ENCODE measurements at places on chromosomes 6 and 20.

DNA sequence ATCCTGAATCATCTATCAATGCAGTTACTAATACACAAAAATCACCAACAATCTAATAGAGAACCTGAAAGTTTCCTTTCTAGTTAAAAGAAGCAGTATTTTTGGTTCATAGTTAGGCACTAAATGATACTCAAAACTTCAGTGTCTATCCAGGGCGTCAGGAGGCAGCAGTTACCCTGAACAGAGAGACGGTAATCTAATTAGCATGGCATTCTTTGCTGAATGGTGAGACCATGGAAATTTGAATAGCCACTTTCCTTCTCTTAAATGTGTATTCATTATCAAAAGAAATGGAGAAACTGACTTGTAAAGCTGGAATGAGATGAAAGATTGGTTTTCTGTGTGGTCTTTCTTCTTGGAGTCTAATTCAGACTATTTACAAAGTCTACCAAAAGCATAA is 146.6 kb upstream of the BMP5 start:
- DNase-seq, result no peak

DNA sequence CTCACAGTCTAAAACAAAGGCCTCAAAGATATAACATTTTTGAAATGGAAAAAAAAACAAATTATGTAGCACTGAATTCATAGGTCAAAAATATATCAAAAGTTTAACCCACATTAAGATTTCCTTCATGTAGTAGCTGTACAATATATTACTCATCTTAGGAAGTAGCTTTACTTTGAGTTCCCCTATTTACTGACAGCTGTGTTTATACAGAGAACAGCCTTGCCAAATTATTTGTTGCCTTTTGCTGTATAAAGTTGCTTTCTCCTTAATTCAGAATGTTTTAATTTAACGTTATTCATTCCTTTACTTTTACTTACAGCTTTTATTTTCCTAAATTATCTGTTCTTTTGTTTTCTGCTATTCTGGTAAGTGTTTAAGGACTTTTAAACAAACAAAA is 181.0 kb downstream of the COL12A1 start:
- no peak for DNase-seq

GRCh38 chr6:46201702-46202101 is 30.9 kb upstream of the ENPP5 start:
- DNase-seq, result no peak

DNA sequence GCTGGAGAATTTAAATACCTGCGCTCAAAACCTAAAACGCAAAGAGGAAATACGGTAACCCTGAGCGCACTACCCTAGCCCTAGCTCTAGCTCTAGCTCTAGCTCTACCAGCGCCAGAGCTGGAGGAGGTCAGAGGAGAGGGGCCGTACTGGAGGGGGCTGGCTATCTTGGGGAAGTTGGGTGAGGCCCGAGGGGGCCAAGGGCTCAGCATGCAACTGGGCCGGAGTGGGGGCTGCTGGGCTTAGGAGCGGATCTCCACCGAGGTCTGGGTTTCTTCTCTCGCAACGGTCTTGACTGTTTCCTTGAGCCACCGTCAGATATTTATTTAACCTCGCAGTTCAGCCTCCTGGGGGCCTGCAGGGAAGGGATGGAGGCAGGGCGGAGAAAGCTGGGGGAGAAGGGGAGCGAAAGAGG is 91.0 kb downstream of the NCR2 start:
- DNase-seq, result no peak

All from hindlimb muscle (tissue), 1 donor.